ENCODE measurements at places on chromosomes 7 and 10.

GRCh38 chr7:30970074-30970473 lies 6.3 kb downstream of the GHRHR start:
- DNase-seq = no peak

- no peak for DNase-seq
Measured at GRCh38 chr7:135100856-135101255, 47.0 kb upstream of the TMEM140 start.

DNA sequence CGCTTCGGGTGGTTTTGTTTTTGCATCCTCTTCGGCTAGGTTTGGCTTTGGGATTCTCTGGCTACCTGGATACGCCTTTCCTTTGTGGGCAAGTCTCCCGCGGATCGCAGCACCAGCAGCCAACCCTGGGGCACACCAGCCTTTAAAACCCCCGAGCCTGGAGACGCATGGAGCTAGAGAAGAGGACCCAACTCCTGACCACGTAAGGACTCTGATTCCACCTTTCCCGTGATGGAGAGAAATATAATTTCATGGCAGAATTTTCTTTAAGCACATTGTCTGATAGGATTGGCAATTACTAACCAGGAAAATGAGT lies 535.4 kb upstream of the GALNT17 start:
- no peak for DNase-seq

DNA sequence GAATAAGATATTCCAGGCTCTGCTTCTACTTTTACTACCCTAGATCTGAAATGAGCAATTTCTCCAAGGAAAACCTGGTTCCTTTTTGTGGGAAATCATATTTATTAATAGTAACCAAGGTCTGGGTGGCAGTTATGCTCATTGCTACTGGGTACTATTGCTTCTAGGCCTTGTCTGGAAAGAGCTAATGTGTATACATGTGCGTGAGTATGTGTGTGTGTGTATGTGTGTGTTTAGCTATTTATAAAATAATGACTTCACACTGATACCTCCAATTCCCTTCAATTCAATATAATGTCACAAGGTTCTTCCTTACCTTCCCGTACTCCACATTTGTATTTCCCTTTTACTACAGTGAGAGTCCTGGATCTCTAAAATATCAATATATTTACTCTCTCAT lies 26.0 kb upstream of the PLCE1 start:
- DNase-seq = no peak

- DNase-seq = no peak
Measured at GRCh38 chr10:30784897-30785605, 155.5 kb upstream of the LYZL2 start.

All from activated CD4-positive, alpha-beta T cell treated with anti-CD3 and anti-CD28 coated beads for 1 hour (primary cell).